Left lobe of liver (tissue), 2 donors: ENCODE measurements at places on chromosomes 4 and X. TPM values are rescaled to one million over a fixed set of nuclear protein-coding genes. Genes with fewer than 3 reads are reported as not detected.

DNA sequence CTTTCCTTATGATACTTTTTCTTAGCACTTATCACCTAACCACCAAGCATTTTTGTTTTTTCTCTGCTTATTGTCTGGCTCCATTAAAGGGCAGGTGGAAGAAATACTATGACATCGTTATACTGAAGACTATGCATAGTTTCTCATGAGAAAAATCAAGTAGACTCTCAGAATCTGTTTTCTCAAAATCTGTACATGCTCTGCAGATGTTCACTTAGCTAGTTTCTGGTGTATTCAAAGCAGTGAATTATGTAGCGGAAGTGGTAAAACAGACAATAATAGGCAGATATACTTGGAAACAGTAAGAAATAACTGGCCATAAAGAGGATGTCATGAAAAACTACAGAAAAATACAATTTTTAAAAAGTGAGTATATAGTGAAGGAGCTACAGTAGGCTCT, 146.0 kb downstream of the STIM2 start:
- no peak for DNase-seq

DNA sequence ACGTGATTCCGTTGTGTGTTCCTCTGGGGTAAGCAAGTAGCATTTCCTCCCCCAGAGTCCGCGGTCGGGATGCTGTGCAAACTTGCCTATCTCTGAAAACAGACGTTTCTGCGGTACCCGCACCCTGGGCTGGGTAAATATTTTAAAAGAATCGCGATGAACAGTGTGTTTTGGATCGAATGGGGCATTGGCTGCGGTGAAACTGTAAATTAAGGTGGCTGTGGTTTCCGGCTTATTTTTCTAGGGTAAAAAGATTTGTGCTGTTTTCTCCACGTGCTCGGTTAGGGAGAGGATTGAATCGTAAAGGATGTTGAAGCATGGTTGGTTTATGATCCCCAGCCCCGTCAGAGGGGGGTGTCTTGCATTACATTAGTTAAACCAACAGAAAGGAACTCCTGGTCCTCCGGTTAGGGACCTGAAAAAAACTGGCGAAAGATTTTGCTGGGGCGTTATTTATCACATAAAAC, 1.2 kb downstream of the HHIP start:
- DNase-seq = no peak

DNA sequence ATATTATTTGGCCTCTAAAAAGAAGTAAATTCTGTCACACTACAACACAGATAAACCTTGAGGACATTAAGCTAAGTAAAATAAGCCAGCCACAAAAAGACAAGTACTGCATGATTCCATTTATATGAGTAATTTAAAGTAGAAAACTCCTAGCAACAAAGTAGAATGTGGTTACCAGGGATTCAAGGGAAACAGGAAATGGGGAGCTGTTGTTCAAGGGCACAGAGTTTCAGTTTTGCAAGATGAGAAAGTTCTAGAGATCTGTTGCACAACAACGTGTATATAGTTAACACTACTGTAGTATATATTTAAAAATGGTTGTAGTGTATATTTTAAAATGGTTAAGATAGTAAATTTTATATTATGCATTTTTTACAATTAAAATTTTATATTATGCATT, 25.4 kb downstream of the SEC31A start:
- no peak for DNase-seq

- no peak for DNase-seq
These were observed 20.8 kb downstream of the SH3RF1 start for GRCh38 chr4:169249999-169250398.

- no peak for DNase-seq
These were observed 188.4 kb downstream of the DHX15 start for GRCh38 chr4:24395937-24396336.

The FGG gene
- total RNA-seq = 7,950 TPM
